ENCODE measurements at places on chromosomes 7 and 10.

DNA sequence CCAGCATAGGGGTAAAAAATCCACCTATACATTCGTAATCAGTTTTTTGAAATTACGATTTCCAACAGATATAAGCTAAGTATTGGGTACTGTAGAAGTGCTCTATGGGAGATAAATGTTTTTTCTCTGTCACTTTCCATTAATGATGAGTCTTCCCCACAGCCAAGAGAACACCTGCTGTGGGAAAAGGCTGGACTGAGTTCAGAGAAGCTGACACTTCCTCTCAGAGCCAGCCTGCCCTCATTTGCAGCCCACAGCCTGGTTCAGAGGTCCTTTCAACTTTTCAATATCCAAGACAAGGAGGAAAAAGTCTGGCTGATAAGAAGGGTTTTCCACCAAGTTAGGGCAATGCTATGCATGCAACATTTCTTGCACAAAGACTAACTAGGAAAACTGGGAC lies 64.5 kb upstream of the DNAJB12 start:
- no peak for DNase-seq

- DNase-seq = peak; percentile 87
Observed at GRCh38 chr7:50610521-50611277, 45.5 kb upstream of the DDC start.

DNA sequence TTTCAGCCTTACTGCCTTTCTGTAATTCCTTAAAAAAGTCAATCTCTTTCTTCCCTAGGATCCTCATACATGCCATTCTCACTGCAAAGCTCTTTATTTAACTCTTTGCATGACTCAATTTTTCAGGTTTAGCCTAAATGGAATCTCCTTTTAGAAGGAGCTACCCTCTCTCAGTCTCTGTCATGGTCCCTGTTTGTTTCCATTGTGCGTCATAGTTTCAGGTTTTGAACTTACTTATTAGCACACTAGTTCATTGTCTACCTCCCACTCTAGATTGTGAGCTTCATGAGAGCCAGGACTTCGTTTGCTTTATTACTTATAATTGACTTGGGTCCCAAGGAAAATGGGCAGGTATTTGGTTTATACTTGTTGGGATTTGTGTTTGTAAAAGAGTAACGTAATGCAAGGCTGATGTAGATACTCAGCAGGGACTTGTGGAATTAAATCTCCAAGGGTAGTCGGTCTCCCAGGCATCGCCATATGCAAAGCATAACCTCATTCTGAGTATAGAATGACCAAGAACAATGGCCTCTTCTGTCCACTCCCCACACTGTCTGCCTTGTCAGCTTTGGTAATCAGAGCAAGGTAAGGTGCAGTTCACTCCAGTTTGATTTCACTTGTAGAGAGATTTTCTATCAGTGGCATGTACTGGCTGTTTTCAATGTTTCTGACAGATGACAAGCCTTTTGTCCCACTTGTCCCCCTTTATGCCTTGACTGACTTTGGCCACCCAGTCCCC lies 252.0 kb downstream of the SORCS3 start:
- DNase-seq = peak; percentile 15

- DNase-seq = peak; percentile 61
Observed at GRCh38 chr10:46028584-46029460, 1.6 kb downstream of the NCOA4 start.

DNA sequence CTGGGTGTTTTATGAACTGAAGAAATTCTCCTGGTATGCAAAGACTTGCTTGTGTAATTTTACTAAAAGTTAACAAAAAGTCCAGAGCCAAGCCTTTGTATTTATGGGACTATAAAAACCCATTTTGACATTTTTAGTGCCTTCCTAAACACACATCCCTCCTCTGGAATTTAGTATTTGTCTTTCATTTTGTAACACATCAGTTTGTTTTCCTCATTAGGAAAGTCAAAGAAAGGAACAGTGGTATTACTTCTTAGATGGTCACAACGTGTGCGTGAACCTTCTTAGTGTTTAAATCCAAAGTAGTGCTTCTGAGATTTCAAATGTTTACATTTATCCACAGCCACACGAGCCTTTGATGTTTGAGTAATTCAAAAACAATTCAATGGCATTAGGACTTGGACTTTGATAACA lies 103.2 kb upstream of the TMEM106B start:
- DNase-seq = no peak

DNA sequence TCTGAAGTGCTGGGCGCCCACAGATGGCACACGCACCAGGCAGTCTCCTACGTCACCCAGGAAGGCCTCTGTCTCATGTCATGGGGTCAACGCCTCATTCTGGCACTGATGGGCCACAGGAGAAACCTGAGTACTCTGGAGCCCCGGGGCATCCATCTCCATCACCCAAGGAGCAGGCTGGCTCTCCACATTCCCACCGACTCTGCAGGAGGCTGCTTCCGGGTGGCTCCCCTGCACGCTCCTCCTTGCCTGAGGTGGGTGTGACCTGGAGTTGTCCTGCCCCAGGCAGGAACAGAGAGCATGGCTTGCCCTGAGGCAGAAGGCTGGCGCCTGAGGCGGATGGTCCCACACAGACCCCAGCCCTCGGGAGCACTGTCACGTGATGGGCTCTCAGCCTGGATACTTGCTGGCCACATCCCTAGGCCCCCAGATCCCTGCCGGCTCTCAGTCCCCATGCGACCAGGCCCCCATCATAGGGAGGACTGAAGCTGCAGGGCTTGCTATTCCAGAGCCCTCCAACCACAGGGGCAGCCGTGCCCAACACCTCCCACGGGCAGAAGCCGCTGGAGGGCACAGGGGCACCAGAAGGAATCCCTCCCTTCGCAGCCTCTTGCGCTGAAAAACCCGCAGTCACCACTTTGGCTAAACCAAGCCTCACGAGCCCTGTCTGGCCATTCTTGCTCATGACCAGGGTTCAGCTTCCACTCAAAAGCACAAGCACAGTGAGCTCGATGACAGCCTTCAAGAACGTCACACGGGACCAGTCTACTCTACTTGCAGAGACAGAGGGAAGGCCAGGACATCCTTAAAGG lies 80.7 kb downstream of the MAD1L1 start:
- DNase-seq = no peak

DNA sequence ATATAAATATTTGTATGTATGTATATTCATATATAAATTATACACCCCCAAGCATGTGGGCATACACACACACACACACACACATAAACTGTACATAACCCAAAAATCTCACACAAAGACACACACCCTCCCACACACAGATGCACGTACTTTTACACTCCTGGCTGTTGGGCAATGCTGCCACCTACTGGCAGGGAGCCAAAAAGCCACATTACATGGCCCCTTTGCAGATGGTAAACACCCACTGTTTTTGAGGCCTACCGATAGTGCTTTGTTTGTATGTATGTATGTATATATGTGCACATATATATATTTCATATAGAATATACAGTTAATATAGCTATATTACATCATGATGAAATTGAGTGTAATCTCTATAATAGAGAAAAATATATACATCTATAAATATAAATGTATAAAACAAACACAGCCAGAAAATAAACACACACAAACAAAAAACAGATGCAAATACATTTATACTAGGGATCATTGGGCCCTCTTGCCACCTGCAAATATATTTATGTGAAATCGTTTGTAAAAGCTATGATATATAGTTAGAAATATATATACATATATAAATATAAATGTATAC lies 120.1 kb upstream of the ACBD5 start:
- peak; percentile 57 for DNase-seq

DNA sequence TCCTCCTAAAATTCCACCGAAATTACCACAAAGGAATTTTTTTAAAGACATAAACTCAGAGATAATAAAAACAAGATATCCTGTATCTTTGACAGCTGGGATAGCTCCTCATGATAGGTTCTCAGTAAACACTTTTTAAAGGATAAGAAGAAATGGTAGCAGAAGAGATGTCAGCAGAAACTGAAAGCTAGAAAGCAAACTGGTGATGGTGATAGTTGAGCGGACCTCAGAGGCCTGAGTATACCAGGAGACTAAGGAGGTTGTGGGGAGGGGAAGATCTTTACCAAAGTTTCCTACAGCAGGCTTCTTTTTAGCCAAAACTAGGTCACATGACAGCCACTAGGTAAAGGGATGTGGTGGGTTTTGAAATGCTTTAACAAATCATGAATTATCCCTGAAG lies 22.5 kb downstream of the PCGF5 start:
- no peak for DNase-seq

DNA sequence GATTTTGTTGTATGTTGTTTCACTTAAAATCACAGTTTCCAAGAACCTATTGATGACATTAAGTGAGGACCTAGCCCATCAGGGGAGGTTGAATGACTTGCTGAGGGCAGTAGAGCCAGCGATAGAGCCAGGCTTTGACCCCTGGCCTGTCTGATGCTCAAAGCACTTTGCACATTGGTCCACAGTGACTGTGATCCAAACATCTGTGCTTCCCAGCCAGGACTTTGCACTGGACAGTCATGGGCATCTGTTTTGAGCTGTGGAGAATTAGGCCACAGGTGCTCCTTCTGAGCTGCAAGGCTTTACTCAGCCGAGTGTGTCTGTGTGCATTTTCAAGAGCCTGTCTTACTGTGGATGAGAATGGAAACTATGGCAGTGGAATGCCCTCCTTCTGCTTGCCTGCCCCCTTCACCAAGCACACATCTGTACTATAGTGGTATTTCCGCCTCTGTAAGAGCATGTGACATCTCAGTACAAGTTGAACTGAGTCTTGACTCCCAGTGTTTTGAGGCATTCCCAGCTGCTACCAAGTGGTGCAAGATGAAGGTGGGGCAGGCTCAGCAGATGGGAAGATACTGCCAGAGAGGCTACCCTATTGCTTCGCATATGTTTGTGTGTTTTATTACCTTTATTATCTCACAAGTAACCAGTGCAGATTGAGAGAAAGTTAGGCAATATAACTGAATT lies 72.7 kb upstream of the AOAH start:
- DNase-seq = no peak

DNA sequence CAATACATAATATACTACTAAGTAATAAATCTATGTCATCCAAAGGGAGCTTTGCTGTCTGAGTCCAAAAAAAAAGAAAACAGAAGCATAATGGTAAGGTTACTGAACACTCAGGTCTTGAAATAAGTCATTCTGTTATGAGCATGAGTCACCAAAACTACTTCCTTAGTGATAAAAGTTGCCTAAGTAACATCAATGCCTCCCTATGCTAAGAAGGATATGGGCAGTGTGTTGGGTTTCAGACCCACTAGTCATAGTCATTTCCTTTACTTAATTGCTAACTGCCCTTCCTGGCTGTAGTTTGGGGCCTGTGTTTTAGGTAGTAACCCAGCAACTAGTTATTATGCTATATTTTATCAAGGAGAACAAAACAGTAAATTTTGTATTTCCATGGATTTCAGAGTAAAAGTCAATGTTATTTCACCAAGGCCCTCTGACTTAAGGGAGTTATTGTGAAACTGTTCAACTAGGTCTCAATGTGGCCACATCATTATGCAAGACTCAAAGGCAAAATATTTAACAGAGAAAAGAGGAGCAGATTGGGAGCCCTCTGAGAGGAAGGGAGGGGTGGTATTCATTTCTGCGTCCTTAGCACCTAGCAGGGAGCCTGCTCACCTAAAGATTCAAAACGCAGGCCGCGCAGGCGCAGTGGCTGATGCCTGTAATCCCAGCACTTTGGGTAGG lies 11.7 kb upstream of the VIM start:
- peak; percentile 99 for DNase-seq

- DNase-seq = no peak
Observed at GRCh38 chr10:132069122-132069848, 3.5 kb downstream of the JAKMIP3 start.

- DNase-seq = no peak
Observed at GRCh38 chr10:79258894-79259293, 88.4 kb upstream of the PPIF start.

DNA sequence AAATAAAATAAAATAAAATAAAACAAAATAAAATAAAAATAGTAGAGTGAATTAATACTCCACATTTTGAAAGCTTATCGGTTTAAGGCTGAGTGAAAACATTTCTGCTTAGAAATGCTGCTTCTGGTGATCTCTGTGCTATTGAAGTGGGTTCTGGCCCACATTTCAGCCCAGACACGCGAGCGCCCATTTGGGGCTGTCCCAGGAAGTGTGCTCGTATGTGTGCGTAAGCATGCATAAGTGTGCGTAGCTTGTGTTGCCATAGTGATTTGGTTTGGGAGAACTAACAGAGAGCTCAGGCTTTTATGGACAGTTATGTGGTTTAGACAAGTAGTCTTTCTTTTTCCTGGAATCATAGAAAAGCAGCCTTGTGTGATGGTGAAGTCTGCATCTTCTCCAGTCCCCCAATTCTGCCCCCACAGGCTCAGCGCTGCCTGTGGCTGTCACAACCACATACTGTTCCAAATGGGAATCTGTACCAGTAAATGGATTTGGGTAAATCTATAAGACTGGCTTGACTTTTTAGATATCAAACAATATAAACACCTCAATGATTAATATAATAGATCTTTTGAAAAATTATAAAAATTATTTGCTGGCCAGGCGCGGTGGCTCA lies 29.8 kb upstream of the PURB start:
- no peak for DNase-seq

- no peak for DNase-seq
Observed at GRCh38 chr10:116253716-116254115, 19.3 kb downstream of the GFRA1 start.

DNA sequence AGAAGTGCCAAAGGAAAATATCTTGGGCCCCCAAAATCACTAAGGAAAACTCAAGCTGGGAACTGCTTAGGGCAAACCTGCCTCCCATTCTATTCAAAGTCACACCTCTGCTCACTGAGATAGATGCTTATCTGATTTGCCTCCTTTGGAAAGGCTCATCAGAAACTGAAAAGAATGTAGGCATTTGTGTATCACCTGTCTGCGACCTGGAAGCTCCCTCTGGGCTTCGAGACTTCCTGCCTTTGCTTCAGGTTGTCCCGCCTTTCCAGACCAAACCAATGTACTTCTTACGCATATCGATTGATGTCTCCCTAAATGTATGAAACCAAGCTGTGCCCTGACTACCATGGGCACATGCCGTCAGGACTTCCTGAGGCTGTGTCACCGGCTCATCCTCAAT lies 14.5 kb upstream of the LRRC72 start:
- no peak for DNase-seq

DNA sequence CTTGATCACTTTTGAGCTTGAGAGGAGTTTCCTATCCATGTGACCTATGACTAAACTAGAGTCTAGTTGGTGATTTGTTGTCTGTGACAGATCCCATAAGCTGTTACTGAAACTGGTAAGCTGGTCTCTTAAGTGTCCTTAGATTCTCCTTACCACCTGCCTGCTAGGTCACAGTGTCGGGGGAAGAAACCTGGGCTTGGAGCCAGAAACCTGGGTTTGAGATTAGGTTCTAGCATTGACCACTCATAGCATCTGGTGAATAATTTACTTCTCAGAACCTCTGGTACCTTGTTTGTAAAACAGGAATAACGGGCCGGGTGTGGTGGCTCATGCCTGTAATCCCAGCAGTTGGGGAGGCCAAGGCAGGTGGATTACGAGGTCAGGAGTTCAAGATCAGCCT lies 21.8 kb upstream of the ITPRID1 start:
- DNase-seq = no peak

- DNase-seq = no peak
Observed at GRCh38 chr10:6520138-6520537, 59.9 kb downstream of the PRKCQ start.

- no peak for DNase-seq
Observed at GRCh38 chr7:72298091-72298490, 114.0 kb downstream of the CALN1 start.

GRCh38 chr7:94436018-94436604 lies 41.4 kb downstream of the COL1A2 start:
- DNase-seq = peak; percentile 53

Data from HT1080 (cell line).